ENCODE measurements at places on chromosomes 16 and 17. TPM values are rescaled to one million over a fixed set of nuclear protein-coding genes. Genes with fewer than 3 reads are reported as not detected.

The ITGAD gene
- not detected for total RNA-seq

The FOXF1 gene
- 0.96 TPM for total RNA-seq

The PDXDC1 gene
- total RNA-seq: 107 TPM

The HP gene
- 6.5 TPM for total RNA-seq

The PSME3IP1 gene
- 29.1 TPM for total RNA-seq

The HOXB6 gene
- not detected for total RNA-seq

The TMEM132E gene
- 0.48 TPM for total RNA-seq

The EVPL gene
- total RNA-seq: 13.7 TPM

The DLG4 gene
- total RNA-seq: 18.3 TPM

The C16orf92 gene
- total RNA-seq: 8.9 TPM

The MSLN gene
- total RNA-seq: 26.2 TPM

The ZFP3 gene
- 7.0 TPM for total RNA-seq

The CCDC144A gene
- 20.9 TPM for total RNA-seq

Data from umbilical cord (tissue), 2 donors.